Effector CD8-positive, alpha-beta T cell (primary cell): ENCODE measurements at places on chromosomes 6 and 20.

- no peak for DNase-seq
Observed at GRCh38 chr20:1001911-1002681, at the start of gene RSPO4. Gene RSPO4 (minus strand): TSS chr20:1002311. CDS start chr20:1002164, 147 bp downstream.

- DNase-seq = no peak
Observed at GRCh38 chr6:53702316-53702715, 36.8 kb upstream of the KLHL31 start.

GRCh38 chr6:129651291-129651691 lies 58.7 kb downstream of the ARHGAP18 start:
- no peak for DNase-seq

GRCh38 chr6:53119349-53119748 lies 29.3 kb downstream of the GCM1 start:
- no peak for DNase-seq

GRCh38 chr6:72824833-72825232 lies 203.0 kb downstream of the KCNQ5 start:
- DNase-seq = no peak

GRCh38 chr20:37233548-37234253 lies 27.9 kb downstream of the GHRH start:
- DNase-seq = no peak
